Testis (tissue), 5 donors: ENCODE measurements at places on chromosomes 3 and 15. TPM values are rescaled to one million over a fixed set of nuclear protein-coding genes. Genes with fewer than 3 reads are reported as not detected.

DNA sequence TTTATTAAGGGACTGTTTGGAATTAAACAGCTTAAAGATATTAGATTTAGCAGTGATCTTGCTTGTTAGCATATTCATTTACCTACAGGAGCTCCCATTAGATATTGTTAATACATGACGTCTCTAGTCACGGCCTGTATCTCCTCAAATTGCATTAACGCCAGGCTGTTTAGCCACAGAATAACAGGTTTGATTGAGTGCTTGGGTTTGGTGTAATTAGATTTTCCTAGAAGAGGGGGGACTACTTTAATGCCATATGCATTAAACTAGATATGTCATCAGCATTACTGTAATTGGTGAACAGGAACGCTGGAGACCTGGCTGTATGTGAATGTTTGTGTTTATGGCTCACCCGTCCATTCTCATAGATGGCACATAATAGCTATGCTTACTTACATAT lies 841.4 kb upstream of the NR2F2 start:
- no peak overlapping the region for H3K27ac ChIP-seq
- no peaks in the 10 kb centered on the region for H3K4me1 ChIP-seq
- no peak overlapping the region for H3K4me3 ChIP-seq
- no peak for DNase-seq
- no peaks in the 10 kb centered on the region for H3K36me3 ChIP-seq
- H3K27me3 ChIP-seq = no peaks in the 10 kb centered on the region

- H3K4me1 ChIP-seq = no peaks in the 10 kb centered on the region
- DNase-seq = no peak
- no peak overlapping the region for H3K27ac ChIP-seq
- H3K36me3 ChIP-seq = no peaks in the 10 kb centered on the region
Observed at GRCh38 chr15:90497912-90498311, 31.8 kb upstream of the CRTC3 start.

The SEMA3F gene
- 7.5 TPM for polyA plus RNA-seq

GRCh38 chr3:71797455-71797854 lies 12.5 kb upstream of the PROK2 start:
- no peak overlapping the region for H3K27ac ChIP-seq
- H3K27me3 ChIP-seq = no peaks in the 10 kb centered on the region
- no peak overlapping the region for H3K4me3 ChIP-seq
- H3K36me3 ChIP-seq = no peaks in the 10 kb centered on the region
- no peak for DNase-seq

The KY gene
- 2.4 TPM for polyA plus RNA-seq

GRCh38 chr3:98259-98654 lies 98.3 kb upstream of the CHL1 start:
- H3K27ac ChIP-seq = no peak overlapping the region
- H3K4me1 ChIP-seq = no peaks in the 10 kb centered on the region
- H3K36me3 ChIP-seq = no peaks in the 10 kb centered on the region
- DNase-seq = no peak
- no peaks in the 10 kb centered on the region for H3K27me3 ChIP-seq
- H3K4me3 ChIP-seq = no peak overlapping the region

DNA sequence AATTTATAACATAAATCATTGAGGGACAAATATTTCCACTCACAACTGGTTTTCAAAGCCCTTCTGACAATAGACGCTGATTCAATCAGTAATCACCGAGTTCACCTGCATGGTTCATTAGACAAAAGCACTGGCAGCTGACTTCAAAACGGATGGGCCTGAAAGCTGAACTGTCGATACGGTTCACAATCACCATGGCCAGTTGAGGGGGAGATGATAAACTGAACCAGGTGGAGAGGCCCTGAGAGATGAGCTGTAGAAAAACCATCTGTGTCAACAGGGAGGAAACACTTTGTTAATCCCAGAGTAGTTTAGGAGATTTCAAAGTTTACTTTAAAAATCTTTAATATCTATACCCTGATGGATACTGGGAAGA lies 75.0 kb downstream of the PEX5L start:
- H3K27ac ChIP-seq = no peak overlapping the region
- no peak overlapping the region for H3K4me3 ChIP-seq
- H3K4me1 ChIP-seq = no peaks in the 10 kb centered on the region

The GALNT15 gene
- 16.5 TPM for polyA plus RNA-seq
